ENCODE measurements at places on chromosomes 4 and X. TPM values are rescaled to one million over a fixed set of nuclear protein-coding genes. Genes with fewer than 3 reads are reported as not detected.

Gene TGIF2LX
- not detected for total RNA-seq

Gene HELT
- total RNA-seq, result not detected

Gene FGFBP1
- total RNA-seq, result 3.7 TPM

Gene MAGEC1
- total RNA-seq, result 0.02 TPM

All from A549 treated with RU486 at 1 μM for 4 hours (cell line).